Activated naive CD8-positive, alpha-beta T cell treated with anti-CD3 and anti-CD28 coated beads for 36 hours (primary cell): ENCODE measurements at places on chromosomes 4 and X.

DNA sequence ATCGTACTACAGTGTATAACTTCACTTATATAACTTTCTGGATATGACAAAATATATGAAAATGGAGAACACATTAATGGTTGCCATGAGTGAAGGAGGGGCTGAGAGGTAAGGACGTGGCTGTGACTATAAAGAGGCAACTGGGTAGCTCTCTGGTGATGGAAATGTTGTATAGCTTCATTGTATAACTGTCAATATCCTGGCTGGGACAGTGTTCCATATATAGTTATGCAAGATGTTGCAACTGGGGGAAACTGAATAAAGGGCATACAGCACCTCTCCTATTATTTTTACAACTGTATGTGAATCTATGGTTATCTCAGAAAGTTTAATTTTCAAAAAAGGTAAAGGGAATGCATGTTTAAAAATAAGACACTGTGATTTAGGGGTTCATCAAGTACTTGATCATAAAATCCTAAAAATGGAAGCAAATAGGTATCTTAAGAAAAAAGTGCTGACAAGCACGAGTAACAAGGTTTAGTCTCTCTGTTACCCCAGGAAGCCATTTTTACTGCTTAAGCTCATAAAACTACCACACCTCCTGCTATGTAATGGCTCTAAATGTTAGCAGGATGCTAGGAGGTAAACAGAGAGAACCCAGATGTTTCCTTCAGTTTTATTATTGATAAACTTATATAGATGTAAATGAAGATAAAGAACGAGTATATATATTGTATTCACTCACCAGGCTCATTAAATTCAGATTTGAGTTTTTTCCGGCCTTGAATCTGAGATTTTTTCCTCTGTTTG, 34.0 kb downstream of the NAF1 start:
- DNase-seq = no peak

- no peak for DNase-seq
These were observed 1.1 kb upstream of the TRMT10A start for GRCh38 chr4:99564921-99565320.

DNA sequence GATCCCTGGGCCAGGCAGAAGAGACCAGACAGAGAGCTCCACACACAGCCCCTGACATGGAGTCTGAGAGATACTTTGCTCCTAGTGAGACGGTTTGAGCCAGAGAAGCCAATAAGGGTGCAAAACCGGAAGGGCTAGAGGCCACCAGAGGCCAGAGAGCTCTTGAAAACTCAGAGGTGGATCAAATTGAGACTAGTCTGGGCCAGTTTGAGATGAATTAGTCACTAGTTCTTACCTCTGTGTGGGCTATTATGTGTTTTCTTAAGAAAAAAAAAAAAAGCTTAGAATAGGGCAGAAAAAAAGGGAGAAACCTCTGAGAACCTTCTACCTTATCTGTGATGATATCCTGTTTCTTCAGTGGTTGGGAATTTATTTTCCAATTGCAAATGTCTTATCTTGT, 110.4 kb upstream of the EDNRA start:
- DNase-seq = no peak

DNA sequence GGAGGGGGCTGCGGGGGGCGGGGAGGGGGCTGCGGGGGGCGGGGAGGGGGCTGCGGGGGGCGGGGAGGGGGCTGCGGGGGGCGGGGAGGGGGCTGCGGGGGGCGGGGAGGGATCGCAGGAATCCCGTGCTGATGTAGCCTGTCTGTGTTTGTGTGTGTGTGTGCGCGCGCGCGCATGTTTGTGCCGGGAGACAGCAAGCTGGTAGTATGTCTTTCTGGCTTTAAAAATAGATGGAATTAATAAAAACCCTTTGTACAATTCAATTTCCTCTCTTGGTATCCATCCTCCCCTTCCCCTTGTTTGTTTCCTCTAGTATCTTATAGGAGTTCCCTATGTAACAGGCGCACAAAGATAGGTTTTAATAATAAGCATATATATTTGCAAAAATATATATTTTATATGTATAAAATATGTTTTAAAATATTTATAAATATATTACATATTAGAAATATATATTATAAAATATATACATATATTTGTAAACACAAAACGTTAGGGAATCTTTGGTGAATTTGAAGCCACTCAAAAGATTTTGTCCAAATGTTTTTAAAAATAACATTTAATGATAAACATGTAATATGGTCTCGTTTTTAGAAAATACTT, 782 bp downstream of the ARHGAP24 start:
- DNase-seq = no peak

- no peak for DNase-seq
These were observed 69.6 kb upstream of the RASGEF1B start for GRCh38 chr4:81541161-81541945.

GRCh38 chr4:6324999-6325787, 55.5 kb downstream of the WFS1 start:
- DNase-seq = no peak

DNA sequence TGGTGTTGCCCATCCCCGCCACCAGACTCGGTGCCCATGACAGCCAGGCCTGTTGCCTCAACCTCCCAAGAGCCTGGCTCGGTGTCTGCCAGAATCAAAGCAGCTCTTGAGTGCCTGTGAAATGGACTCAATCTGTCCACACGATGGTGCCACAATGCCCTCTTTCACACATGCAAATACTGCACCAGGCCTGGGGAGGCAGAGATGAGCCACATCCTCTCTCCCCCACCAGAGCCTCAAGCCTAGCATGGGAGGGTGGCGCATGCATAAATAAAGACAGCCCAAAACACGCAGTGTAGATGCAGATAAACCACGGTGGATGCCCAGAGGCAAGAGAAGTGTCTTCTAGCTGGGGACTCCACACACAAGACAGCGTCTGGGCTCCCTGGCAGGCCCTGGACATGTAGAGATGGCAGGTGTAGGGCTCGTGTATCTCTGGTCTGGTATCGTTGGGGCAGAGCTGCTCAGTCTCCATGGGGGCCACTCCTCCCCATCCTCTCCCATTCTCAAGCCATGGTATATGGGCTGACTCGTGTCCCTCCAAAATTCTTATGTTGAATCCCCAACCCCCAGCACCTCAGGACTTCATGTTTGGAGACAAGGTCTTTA, 65.6 kb downstream of the JAKMIP1 start:
- DNase-seq = no peak

GRCh38 chrX:56763556-56764152, 34.6 kb downstream of the NBDY start:
- DNase-seq = no peak

GRCh38 chr4:118307643-118308042, 45.2 kb downstream of the PRSS12 start:
- no peak for DNase-seq

DNA sequence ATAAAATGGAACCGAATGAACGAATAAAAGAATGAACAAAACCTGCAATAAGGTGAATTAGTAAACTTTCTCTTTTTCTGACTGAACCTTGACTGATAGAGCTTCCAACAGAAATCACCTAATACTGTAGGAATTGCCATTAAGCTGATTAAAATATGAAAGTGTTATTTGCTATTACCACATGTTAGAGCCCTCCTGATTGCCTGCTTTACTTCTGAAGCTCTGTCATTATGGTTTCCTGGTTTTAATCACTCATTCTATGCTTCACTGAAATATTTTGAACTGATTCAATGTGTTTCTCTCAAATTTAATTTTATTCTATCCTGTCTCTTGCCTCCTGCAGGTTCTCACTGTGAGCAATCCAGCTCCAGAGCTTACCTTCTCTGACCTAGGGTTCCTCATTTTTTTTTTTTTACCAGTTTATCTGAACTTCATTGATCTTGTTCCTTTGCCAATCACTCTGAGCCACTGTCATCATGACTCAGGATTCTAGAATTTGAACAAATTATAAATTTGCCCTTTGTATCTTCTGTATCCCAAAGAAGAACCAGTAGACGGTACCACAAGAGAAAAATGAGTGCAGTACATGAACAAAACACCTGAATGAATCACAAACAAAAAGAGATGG, 48.1 kb upstream of the UGT2B15 start:
- no peak for DNase-seq

DNA sequence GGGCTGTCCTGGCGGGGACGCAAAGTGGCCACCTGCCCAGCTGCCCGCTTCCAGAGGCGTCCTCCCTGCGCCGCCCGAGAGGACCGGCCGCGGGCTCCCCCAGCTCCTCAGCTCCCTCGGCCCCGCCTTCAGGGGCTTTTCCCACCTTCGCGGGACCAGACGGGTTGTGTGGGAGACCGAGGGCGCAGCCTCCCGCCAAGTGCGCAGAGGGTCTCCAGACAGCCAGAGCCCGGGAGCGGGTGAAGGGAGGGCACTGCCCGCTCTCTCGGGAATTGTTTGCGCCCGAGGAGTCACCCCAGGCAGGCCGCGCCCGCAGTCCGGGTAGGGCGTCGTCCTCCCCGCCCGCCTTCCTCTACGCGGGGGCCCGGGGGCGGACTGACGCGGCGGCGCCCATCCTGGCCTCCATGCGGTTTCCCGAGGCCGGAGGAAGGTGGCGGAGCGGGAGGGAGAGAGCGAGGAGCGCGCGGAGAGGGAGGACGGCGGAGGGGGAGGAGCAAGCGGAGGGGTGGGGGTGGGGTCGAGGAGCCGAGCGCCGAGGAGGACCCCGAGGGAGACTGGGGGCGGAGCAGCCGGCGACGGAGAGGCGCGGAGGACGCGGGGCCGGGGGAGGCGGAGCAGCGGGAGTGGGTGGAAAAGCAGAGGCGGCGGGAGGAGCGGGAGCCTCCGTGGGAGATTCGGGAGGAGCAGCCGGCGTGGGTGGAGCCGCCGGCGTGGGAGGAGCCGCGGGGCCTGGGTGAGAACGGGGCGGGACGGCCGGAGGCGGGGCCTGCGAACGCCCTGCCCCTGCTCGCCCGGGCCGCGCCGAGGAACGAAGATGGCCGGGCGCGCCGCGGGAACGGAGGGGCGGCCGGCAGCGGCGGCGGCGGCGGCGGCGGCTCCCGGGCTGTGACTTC, 47.5 kb downstream of the CLDN34 start:
- peak; percentile 75 for DNase-seq

GRCh38 chr4:188717661-188718060, 578.4 kb downstream of the TRIML1 start:
- no peak for DNase-seq

DNA sequence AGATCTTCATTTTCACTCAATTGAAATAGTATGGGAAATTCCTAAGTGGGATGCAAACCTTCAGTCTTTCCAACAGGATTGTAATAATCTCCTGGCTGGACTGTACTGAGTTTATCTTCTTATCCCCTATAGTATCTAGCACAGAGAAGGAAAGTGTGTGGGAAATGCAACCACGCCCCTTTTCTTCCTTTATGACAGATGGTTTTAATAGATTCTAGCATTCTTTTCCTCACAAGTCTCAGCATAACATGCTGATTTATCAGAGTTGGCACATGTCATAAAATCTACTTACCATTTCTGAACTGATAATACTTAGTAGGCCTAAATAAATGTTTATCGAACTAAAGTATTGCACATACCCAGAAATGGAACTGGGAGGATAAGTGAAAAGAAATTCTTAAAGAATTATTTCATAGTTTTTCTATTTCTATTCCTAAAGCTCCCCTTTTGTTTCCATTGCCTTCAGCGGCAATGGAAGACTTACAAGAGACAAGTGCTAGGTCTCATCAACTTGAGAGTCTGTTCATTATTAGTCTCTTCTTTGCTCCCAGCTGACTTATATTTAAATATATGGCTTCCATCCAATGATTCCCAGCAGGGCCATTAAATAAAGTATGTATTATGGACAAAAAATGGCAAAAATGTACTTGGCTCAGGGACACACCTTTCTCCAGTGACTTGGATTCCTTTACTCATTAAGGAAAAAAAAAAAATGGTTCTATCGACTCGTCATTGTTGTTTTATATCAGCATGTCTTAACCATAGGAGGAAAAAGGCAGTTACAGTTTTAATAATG, 484.5 kb downstream of the IL1RAPL1 start:
- no peak for DNase-seq

- no peak for DNase-seq
These were observed 23.8 kb downstream of the CENPC start for GRCh38 chr4:67521506-67521905.

- no peak for DNase-seq
These were observed 228.1 kb downstream of the THOC2 start for GRCh38 chrX:123504630-123505270.

- no peak for DNase-seq
These were observed 118.6 kb downstream of the SLIT2 start for GRCh38 chr4:20370274-20370673.

- no peak for DNase-seq
These were observed 71.4 kb downstream of the RGS12 start for GRCh38 chr4:3364199-3364598.

DNA sequence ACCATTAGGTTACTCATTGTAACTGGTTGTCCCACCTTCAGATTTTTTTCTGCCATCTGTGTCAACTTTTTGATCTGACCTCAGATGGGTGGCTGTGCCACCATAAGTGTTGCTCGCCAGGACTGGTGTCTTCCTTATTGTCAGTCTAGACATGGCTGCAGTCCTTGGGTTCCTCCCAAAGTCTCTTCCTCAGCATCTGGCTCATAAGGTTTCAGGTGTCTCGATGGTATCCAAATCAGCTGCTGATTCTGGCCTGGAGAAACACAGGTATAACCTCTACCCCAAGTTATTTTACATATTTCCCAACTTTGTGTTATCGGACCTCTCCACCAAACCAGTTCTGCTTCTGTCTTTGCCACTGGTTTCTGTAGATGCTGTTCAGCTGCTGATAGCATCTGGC, 158.5 kb downstream of the ZNF518B start:
- no peak for DNase-seq

GRCh38 chr4:180618396-180618795, 1624.8 kb upstream of the TENM3 start:
- no peak for DNase-seq

DNA sequence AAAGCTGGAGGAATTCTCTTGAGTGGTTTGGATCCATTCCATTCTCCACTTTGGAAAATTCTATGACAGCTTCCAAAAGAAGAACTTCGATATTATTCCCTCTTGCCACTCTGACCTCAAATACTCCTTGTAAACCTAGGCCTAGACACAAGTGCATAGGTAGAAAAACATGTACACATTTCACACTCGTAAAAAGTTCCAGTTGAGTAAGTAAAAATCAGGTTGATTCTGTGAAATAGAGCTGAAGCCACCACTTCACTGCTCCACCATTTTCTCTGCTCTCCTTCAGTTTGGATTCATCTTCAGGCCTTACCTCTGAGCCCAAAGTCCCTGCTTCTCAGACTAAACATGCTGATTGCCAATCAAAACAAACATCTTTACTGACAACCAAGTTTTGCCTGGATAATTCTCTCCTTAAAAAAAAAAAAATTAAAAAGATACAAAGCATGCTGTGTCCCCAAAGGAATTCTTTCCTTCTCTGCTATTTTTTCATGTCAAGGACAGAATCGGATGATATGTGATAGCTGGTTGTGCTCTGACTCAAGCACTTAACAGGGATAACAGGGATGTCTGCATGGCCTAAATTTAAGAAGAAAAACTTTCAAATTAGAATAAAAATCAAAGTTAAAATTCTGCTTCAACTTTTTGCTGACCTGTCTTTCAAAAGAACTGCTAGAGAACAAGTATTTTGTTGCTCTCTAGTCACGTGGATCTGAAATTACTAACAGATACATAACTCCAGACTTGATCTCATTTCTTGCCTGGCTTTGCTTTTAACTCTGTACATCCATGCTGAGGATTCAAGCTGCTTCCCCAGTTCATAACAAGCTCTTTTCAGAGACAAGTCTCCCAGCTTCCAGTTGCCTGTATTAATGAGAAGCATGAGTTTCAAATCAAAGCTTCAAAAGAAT, 420.9 kb upstream of the INTU start:
- DNase-seq = no peak

GRCh38 chr4:46993075-46994006, at the start of gene GABRA4:
Gene GABRA4, minus strand, starts transcription at chr4:46993581. Its CDS starts 157 bp downstream, at chr4:46993424.
- DNase-seq = peak; percentile 4
